ENCODE measurements at places on chromosomes 7 and 10.

DNA sequence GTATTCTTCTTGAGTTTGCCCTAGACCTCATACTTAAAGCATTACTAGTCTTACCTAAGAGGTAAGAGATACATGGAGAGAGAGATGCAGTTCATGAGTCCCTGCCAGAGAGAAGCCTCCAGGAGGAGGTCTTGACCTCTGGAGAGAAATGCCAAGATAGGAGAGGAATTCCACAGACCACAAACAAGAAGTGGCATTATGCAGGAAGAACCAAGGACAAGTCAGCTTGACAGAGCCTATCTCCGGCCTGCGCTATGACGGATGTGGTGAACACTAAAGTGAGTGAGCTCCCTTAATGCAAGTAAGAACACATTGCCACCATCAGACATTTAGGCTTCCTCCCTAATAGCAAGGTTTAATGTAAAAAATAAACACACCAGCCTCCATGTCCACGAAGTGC lies 27.9 kb upstream of the COL1A2 start:
- no peak for DNase-seq

DNA sequence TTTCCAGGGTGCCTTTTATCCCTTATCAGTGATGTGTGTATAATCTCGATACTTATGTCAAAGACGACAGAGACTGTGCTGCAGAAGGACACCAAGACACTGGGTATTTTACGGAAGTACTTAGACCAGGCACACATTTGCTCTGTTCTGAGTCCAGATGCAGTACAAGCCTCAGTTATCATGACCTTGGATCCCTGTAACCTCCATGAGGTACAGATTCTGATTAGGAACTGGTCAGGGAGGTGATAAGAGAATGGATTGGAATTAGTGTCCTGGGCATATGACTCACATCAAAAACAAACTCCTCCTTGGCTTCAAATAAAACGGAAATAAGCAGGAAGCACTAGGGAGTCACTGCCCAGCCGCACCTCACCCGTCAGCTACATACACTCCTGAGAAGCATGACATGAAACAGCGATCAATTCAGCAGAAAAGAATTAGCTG lies 146.5 kb downstream of the SFMBT2 start:
- DNase-seq = no peak

DNA sequence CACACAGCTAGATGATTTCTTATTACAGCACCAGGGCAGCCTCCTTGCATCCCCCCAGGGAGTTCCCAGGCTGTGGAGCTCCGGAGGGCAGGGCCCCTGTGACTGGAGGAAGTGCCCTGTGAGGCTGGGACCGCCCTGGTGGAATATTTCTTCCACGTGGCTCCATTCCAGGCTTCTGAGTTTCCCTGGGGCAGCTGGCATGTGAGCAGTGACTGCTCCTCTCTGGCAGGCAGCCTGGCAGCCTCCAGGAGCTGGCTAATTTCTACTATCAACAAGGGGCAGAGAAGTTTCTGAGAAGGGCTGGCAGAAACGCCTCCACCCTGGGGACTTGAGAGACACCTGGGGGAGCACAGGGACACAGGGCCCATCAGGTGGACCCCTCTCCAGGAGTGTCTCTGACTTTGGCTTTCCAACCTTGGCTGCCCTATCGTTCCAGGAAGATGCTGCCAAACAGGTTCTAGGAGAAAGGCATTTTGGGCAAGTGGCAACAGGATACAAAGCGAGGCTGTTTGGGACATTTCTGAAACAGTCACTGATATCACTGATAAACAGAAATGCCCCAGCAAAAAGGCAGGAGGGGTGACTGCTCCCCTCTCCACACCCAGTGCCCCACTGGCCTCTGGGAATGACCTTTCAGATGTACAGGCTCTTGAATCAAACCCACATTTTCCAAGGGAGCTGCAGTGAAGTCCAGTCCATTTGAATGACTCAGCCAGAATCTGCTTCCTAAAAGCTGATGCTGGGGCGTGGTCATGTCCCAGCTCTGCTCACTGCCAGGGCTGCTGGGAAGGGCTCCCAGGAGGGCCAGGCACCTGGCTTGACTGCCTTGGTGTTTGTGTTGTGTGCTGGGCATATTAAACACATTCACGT lies 16.1 kb downstream of the MYOF start:
- no peak for DNase-seq

- DNase-seq = no peak
Measured at GRCh38 chr10:84588971-84589370, 260.6 kb downstream of the CCSER2 start.

DNA sequence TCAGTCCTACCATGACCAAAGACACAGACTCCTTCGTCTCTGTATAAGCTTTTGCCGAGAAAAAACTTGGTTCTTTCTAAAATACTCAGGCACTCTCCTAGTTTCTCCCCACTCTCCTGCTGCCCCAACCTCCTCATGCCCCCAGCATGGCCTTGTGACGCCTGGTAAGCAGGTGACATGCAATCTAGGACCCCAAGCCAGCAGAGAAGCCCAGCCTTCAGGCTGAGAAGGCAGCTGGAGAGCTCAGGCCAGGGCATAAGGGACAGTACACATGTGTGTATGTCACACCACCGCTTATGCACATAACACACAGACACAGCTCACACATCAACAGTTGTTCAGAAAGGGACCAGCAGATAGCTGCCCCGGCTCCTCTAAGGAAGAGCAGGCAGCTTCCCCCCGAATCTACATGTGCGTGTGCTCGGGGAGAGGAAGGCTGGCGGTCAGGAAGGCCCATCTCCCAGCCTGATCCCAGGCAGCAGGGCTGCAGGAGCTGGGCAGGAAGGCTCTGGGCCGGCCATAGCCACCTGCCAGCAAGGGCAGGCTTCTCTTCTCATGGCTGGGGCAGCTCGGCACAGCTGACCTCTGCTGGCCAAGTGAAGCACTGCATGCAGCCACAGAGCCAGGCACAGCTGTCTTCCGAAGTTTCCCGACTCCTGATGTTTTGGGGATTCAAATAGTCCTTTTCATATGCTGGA lies 8.5 kb downstream of the DDX56 start:
- peak; percentile 82 for DNase-seq

- DNase-seq = no peak
Measured at GRCh38 chr7:5472432-5473315, 49.0 kb upstream of the TNRC18 start.

DNA sequence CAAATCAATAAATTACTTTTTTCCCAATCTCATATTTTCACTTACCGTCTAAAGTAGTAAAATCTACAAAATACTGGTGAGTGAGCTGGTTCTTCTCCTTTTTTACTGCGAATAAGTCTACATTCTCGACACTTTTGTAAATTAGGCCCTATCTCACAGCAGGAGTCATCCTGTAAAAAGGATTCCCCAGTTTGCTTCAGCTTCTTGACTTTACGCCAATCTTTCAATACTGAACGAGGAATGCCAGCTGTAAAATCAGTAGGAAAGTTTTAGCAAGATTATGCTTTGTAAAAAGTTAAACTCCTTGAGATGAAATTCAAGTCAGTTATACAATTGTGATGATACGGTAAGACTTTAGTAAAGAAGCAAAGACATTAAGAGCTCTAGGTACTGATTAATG lies 67.3 kb downstream of the NRBF2 start:
- no peak for DNase-seq

- DNase-seq = no peak
Measured at GRCh38 chr7:70241536-70242175, 643.4 kb downstream of the AUTS2 start.

DNA sequence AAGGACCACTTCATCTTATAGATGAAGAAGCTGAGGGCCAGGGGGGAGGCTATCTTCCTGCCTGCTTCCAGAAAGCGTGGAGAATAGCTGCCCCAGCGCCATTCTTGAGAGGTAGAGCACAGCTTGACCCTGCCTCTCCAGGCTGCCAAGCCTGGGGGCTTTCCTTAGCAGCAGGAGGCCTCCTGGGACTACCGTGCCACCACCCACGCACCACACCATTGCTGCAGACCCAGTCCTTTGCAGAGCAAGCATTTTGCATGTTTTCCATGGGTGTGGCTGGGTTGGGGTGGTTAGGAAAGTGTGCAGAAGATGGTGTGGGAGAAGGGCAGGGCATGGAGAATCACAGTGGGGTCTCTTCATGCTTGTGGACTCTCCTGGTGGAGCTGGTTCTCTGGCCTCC lies 64.9 kb downstream of the TBXAS1 start:
- DNase-seq = no peak

DNA sequence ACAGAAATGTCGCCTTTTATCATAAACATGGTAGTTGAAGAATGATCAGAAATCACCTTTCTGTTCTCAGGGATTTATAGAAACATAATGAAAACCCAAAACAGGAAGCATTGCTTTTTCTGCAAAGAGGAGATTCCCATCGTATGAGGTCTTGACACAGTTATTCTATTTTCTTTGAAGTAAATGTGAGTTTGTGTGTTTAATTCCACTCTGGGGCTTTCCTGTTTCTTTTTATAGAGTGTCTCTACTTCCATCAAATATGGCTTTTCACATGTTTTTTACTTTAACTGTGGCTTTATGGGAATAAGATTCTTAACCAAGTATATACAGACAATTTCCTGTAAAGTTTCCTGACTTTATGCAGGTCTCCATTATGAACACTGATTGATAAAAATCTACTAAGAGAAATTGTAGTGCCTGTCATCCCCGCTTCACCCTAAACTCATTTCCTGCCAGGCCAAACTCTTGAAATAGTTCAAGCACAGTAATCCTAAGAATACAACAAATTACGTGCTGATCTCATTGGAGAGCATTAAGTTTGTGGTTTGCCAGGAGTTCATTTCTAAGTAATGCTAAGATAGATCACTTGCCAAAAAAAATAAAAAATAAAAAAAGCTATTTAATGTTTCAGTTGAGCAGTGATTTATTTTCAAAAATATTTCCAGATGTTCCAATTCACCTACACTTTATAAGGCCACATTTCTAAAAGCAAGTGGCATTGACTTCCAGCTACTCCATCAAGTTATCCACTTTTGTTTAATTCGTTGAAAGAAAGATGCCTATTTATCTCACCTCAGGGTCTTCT lies 52.2 kb upstream of the SEC61G start:
- no peak for DNase-seq

- no peak for DNase-seq
Measured at GRCh38 chr7:131642429-131642828, 86.0 kb upstream of the PODXL start.

- no peak for DNase-seq
Measured at GRCh38 chr10:53127686-53128085, 355.1 kb upstream of the MBL2 start.

DNA sequence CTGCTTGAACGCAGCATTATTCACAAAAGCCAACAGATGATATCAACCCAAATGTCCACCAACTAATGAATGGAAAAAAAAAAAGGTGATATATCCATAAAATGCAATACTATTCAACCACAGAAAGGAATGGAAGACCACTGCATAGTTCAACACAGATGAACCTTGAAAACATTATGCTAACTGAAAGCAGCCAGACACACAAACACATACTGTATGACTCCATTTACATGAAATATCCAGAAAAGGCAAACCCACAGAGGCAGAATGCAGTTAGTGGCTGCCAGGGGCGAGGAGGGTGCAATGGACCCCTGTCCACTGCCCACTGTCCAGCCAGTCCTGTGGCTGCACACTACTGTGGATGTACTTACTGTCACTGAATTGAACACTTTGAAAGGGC lies 36.6 kb downstream of the KIAA1549 start:
- no peak for DNase-seq

GRCh38 chr10:38102880-38103279 lies 8.7 kb downstream of the ZNF37A start:
- DNase-seq = no peak

DNA sequence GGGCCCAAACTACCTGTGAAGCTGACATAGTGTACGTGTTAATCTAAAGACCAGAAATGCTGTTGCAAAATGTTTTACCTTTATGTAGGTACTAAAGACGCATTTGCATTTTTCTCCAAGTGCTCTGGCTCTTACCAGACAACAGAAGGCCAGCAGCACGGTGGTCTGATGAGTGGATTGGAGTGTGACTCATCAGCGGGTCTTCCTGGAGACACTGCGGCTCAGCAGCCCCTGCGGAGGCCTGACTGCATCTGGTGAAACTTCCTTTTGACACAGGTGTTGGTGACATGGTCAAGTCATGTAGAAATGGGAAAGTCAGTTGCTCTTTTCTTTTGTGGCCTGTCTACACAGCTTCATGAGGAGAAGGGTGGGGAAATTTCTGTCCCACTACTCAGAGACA lies 723.6 kb downstream of the INHBA start:
- DNase-seq = no peak

- no peak for DNase-seq
Measured at GRCh38 chr7:70578131-70578530, 553.8 kb upstream of the GALNT17 start.

- DNase-seq = peak; percentile 39
Measured at GRCh38 chr10:70324951-70325781, 41.4 kb upstream of the NPFFR1 start.

GRCh38 chr7:25196132-25196896 lies 32.0 kb downstream of the NPVF start:
- DNase-seq = no peak

GRCh38 chr7:24877790-24878311 lies 102.1 kb downstream of the OSBPL3 start:
- DNase-seq = no peak

GRCh38 chr10:30576641-30577040 lies 52.9 kb downstream of the LYZL2 start:
- DNase-seq = no peak

DNA sequence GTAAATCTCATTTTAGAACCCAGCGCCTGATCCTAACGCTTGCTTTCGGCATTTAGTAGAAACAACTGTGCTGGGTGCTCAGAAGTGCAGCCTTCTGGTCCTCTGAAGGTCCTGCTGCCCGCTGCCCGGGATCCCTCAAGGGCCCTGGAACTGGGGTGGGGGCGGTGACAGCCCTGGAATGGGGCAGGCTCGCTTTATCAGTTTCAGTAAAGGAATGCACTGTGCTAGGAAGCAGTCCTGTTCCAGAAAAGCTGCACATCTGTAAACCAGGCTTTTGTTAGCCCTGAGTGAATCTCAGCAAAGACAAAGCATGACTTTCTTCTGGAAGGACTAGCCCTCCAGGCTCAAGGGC lies 254.6 kb downstream of the TNS3 start:
- no peak for DNase-seq

- no peak for DNase-seq
Measured at GRCh38 chr7:30575910-30576309, 18.8 kb upstream of the GARS1 start.

GRCh38 chr10:121332829-121333765 lies 265.1 kb downstream of the FGFR2 start:
- no peak for DNase-seq

DNA sequence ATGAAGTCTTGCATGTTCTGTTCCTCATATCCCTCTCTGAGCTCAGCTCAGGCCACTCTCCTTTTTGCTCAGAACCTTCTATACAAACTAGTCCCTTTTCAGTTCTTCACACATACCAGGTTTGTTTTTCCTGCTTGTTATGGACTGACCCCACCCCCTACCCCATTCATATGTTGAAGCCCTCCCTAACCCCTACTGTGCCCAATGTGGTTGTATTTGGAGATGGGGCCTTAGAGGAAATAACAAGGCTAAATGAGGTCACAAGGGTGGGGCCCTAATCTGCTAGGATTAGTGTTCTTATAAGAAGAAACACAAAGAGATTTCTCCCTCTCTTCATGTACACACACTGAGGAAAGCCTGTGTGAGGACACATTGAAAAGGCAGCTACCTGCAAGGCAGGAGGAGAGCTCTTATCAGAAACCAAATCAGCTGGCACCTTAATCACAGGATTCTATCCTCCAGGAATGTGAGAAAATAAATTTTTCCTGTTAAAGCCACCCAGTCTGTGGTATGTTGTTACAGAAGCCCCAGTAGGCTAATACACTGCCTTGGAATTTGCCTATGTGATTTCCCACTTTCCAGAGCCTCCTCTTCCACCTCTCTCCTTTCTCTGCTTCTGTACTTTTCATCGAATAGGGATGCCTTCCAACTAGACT lies 67.3 kb upstream of the DNAJB12 start:
- DNase-seq = no peak

Measured in GM13976 (cell line).